Muscle of arm (tissue), 14 donors: ENCODE measurements at places on chromosomes 16 and 17. TPM values are rescaled to one million over a fixed set of nuclear protein-coding genes. Genes with fewer than 3 reads are reported as not detected.

DNA sequence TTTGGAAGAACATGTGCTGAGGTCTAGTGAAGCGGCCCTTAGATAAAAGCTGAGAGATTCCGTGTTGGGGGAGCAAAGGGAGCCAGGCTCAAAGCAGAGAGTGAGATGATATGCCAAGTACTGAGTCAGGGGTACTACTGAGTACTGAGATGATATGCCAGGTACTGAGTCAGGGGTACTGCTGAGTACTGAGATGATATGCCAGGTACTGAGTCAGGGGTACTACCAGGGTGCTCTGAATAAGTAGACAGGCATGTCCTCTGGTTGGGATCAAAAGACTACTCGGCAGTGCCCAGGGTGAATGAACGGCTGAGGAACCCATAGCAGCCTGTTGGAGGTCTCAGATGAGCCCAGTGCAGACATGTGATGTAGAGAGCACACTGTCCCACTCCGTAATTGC is 239.0 kb downstream of the SOX9 start:
- no peak for DNase-seq

- no peak for DNase-seq
Observed at GRCh38 chr17:21090902-21091618, 35.7 kb upstream of the DHRS7B start.

DNA sequence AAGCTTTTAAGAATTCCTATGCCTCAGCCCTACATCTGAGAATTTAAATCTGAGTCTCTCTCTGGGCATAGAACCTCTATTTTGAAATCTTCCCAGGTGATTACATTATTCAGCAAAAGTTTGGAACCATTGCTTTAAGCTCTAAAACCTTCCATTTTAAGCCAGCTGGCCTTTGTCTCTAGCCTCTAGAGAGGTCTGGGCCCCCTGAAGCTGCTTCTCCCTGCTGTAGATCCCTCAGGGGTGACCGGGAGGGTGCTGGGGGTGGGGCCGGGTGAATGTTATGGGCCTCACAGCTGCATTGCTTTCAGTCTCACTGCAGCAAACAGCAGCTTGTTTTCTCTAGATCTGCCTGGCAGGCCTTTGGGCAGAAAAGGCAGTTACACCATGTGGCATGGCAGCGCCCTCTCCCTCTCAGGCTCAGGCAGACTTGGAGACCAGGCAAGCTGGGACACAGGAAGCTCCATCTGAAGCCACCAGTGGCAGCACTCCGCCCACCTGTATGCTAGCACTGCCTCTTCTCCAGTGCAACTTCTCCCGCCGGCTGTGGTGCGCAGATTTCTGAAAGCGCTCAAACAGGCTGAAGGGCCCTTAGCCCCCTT is 66.3 kb downstream of the MPRIP start:
- no peak for DNase-seq

- DNase-seq, result no peak
Observed at GRCh38 chr17:39614545-39615157, 6.9 kb upstream of the NEUROD2 start.

The CHST4 gene
- polyA plus RNA-seq, result not detected

GRCh38 chr17:27543958-27544349 is 87.0 kb upstream of the LGALS9 start:
- no peak for DNase-seq

GRCh38 chr16:16150117-16150877 is 73.0 kb downstream of the ABCC6 start:
- DNase-seq, result peak; percentile 85

The FBXL20 gene
- polyA plus RNA-seq, result 9.9 TPM

GRCh38 chr17:78408476-78409050 is 30.1 kb downstream of the PGS1 start:
- no peak for DNase-seq

GRCh38 chr16:60458255-60458654 is 1578.0 kb downstream of the CDH8 start:
- DNase-seq, result no peak

- DNase-seq, result no peak
Observed at GRCh38 chr16:17367923-17368322, 102.8 kb downstream of the XYLT1 start.

DNA sequence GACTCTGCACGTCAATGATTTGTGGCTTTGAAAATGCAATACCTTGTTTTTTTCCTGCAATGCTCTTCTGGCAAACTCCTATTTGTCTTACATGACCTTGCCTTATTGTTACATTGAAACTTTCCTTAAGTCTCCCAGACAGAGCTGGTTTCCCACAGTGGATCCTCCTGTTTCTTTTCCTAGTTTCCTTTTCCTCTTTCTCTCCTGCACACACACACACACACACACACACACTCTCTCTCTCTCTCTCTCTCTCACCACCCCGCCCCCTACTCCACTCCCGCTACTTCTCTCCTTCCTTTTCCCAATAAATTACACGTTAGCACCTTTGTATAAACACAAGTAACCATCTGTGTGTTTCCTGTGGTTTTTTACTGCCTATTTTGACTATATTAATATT is 2.3 kb downstream of the ORC6 start:
- DNase-seq, result no peak

- no peak for DNase-seq
Observed at GRCh38 chr17:35666070-35666469, 65.4 kb upstream of the RASL10B start.

- DNase-seq, result no peak
Observed at GRCh38 chr17:58531661-58532554, 17.5 kb upstream of the MTMR4 start.

DNA sequence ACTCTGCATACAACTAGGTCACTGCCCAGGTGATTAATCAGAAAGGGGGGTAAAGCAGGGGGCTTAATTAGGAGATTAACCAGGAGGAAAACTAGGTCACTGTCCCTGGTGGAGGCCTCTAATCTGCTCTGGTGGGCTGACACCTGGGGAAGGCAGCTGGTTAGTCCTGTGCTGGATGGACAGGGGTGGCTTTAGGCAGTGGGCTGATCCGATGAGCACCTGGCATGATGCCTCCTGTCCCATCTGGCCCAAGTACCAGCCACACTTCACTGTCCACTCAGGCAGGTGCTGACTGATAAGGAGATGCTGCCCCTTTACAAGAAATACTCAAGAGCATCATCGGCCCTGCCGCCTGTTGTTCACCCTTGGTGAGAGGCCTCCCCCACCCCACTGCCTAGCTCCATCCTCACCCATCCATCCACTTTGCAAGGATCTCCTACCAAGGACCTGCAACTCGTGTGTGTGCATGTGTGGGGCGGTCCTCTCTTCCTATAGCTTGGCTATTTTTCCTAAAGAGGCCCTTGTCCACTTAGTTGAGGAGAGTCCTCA is 13.8 kb upstream of the RCVRN start:
- no peak for DNase-seq

DNA sequence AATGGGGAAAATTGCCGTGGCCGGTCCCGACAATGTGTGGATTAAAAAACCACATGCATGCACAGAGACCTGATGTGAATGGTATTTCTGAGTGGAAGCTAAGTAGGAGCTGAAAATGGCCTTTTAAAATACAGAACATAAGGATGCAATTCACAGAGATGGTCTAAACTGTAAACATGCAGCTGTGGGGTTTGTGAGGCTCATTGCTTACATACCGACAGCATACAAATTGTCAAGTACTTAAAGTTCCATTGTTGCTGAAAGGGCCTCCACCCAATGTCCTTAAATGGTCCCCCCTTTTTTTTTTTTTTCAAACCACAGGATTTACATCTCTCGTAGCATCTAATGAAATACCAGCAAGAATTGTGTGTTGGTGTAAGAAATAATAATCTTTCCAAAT is 523.2 kb downstream of the MAF start:
- DNase-seq, result no peak

The UBE2G1 gene
- polyA plus RNA-seq, result 70.7 TPM

- DNase-seq, result no peak
Observed at GRCh38 chr16:80674884-80675283, 129.5 kb downstream of the CDYL2 start.

The KRT40 gene
- polyA plus RNA-seq, result 8.3 TPM

GRCh38 chr17:49180303-49180702 is 30.1 kb downstream of the GNGT2 start:
- peak; percentile 32 for DNase-seq

GRCh38 chr17:42514867-42515266 is 21.2 kb upstream of the NAGLU start:
- no peak for DNase-seq

The SNX11 gene
- 12.8 TPM for polyA plus RNA-seq
